NCI-H345 (cell line): ENCODE measurements at places on chromosomes 11 and 22.

GRCh38 chr11:1031121-1031899 is 5.2 kb downstream of the MUC6 start:
- no peak for DNase-seq

DNA sequence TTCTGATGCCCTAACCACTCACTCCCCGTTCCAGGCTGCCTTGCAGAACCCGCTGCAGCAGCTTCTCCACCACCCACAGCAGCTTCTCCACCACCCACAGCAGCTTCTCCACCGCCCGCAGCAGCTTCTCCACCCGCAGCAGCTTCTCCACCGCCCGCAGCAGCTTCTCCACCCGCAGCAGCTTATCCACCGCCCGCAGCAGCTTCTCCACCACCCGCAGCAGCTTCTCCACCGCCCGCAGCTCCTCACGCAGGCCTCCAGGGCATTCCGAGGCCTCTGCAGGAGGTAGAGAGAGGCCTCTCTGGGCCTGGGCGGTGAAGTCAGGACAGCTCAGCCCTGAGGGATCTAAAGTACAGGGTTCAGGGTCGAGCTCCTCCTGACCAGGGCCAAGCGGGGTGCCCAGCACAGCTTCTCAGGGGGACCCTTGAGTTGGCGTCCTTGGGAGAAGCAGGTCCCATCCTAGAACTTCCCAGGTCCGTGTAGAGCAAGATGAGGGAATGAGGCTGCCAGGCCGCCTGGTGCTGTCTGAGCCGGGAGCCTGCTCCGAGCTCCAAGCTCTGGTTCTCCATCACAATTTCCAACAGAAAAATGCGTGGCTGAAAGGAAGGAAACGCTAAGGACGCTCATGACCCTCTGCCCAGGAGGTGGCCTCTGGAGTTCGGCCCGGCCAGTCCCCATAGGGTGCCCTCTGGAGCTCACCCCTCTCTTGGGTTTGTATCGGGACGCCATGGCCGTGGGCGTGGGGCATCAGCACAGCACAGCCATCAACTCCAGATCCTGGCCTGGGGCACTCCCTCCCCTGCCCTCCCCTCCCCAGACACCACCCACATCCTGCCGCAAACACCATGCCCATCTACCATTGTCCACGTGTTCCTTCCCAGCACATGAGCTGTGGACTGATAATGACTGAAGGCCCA is 528.6 kb downstream of the BRD1 start:
- no peak for DNase-seq

GRCh38 chr11:126630488-126630887 is 275.0 kb downstream of the ST3GAL4 start:
- DNase-seq = no peak

- no peak for DNase-seq
Measured at GRCh38 chr11:20155683-20156279, 4.5 kb downstream of the DBX1 start.

DNA sequence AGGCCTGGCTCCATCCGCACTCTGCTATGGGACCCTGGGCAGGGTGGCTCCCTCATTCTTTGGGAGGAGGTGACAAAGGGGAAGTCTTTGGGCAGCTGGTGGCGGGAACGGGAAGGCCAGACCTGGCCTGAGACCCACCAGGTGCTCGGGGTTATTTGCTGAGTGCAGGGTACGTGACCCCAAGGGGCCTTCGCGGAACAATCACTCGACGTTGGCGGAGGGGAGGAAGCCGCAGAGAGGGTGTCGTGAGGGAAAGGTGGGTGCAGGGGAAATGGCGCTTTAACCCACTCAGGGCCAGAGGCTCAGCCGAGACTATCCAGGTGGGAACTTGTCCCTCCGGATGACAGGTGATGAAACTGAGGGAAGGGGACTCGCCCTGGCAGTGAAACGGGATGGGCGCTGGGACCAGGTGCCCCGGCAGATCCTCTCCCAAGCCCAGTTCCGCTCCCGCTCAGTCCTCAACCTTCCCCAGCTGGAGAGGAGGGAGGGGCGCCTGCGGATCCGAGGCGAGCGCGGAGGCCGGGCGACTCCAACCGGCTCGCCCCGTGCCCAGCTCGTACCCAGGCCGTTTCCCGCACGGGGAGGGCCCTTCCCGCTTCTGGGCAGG is 911 bp downstream of the A4GALT start:
- DNase-seq = no peak

DNA sequence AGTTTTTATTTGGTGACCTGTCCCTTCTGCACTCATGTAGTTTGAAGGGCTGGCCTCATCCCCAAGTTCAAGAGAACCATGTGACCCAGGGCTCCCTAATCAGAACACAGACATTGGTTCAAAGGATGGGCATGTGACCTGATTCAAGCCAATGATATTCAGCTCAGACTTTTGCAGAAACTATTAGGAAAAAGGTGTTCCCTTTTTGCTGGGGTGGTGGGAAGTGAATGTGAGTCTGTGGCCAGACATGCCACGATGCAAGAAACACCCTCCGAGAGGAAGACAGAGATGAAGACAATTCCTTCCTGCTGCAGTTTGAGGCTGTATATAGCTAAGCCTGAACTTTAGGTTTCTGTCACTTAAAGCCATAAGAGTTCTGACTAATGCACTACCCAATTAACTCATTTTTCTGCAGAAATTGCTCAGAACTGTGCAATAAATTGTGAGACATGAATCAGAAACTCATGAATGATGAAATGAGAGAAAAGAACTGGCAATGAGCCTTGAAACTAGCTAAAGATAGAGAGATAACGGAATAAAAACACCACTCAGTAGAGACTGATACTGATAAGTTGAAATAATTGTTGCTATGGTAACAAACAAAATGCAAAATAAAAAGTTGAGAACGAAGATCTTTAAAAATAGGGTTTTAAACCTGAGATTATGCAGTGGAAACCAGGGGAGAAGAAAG is 9.2 kb upstream of the MAPK1 start:
- DNase-seq = no peak

DNA sequence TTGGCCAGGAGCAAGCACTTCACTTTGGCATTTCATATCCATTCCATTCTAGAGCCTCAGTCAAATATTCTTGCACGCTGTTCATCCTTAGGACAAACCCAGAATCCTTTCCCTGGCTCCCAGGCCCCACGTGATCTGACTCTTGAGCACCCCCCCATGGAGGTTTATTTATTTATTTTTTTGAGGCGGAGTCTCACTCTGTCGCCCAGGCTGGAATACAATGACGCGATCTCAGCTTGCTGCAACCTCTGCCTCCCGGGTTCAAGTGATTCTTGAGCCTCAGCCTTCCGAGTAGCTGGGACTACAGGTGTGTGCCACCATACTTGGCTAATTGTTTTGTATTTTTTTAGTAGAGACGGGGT is 12.7 kb upstream of the TSGA10IP start:
- DNase-seq = peak; percentile 44

- no peak for DNase-seq
Measured at GRCh38 chr22:44541671-44542319, 43.8 kb upstream of the RTL6 start.

- no peak for DNase-seq
Measured at GRCh38 chr11:80815752-80816453, 1375.1 kb upstream of the TENM4 start.

DNA sequence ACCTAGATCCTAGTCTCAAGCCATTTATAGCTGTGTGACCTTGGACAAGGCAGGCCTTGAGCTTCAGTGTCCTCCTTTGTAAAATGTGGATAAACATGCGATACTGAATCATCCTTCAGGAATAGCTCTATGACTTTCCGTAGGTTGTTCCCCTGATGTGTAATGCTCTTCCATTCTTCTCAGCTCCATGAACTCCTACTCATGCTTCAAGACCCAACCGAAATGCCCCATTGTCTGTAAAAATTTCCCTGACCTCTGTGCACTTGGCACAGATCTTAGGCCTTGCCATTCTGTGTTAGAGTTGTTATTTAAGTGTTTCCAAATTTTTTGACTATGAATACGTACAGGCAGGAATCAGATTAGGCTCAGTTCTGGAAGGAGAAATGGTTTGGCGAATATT is 3.3 kb upstream of the BEST1 start:
- no peak for DNase-seq
